ENCODE measurements at places on chromosomes 3 and 15.

GRCh38 chr3:37161351-37161750, 13.0 kb downstream of the LRRFIP2 start:
- DNase-seq, result no peak

GRCh38 chr3:112116748-112117186, 16.3 kb downstream of the GCSAM start:
- DNase-seq, result no peak

DNA sequence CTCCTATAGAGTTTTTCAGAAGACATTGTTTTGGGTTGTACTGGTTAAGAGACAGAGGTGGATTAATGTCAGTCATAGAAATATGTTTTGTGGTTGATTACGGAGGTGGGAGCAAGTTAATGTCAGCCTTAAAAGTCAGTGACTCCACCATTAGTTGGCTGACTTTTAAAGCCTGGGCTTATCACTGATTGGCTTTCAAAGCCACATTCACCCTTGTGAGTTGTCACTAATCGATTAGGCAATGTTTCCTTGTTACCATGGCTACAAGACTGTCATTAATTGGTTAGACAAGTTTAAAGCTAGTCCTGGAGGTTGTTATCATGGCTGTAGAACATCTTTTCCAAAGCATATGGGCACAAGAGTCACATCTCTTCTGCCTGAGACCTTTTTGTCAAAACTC, 73.0 kb downstream of the NEO1 start:
- no peak for DNase-seq

DNA sequence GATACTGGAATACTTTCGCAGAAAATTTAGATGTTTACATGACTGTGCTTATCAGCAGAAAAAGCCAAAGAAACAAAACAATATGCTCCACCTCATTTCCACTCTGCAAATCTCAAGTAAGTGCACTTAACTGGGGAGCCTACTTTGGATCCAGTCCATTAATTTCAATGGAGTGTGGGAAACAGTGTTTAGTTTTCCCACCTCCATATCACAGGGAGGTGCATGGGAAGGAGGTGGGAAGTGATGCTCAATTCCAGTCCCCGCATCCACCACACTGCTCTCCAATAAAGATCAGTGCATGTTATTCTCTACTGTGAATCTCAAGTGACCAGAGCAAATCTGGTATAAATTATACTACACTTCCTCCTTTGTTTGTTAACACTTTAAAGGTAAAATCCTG, 2.9 kb downstream of the NEDD4 start:
- DNase-seq, result no peak

DNA sequence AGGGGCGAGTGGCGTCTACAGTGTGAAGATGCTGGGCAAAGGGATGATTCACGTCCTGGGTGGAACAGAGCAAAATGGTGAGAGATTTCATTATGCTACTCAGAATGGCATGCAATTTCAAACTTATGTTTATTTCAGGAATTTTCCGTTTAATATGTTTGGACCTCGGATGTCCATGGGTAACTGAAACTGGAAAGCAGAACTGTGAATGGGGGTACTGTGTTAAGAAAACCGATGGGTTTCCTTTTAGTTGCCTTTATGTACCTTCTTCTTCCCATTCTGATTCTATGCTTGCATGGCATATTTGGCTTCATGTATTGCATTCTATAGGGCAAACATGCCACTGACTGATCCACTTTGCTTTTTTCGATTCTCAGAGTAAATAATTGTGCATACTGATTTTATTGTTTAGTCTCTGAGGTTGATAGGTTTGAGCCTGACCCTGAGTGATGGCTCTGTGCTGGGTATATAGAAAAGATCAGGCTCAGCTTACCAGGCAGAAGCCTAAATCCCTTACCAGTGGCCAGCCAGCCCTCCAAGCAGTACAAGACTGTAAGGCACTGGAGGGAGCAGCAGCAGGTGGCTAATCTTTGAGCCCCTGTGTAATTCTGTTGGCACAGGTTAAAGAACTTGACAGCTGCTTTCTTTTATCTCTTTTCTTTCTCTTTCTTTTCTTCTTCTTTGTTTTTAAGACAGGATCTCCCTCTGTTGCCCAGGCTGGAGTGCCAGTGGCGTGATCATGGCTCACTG, 4.5 kb downstream of the QTRT2 start:
- DNase-seq, result no peak

Data from OCI-M1 (cell line).